Placental pericyte (primary cell): ENCODE measurements at places on chromosomes 12 and 14. TPM values are rescaled to one million over a fixed set of nuclear protein-coding genes. Genes with fewer than 3 reads are reported as not detected.

The CSRP2 gene
- total RNA-seq, result 23.4 and 30.4 TPM in 2 replicates

The BMP4 gene
- 18.9 and 29.1 TPM in 2 replicates for total RNA-seq

The TEX22 gene
- total RNA-seq, result under 0.01 TPM in 1 of 2 replicates, not detected in the other

The EGLN3 gene
- total RNA-seq, result under 0.01 and 0.29 TPM in 2 replicates

The TOMM20L gene
- not detected in 2 replicates for total RNA-seq

The SYNE3 gene
- total RNA-seq, result 16.9 and 19.0 TPM in 2 replicates

The LRP1 gene
- 257 and 464 TPM in 2 replicates for total RNA-seq

The A2ML1 gene
- 0.72 TPM in 1 of 2 replicates, not detected in the other for total RNA-seq

The AMDHD1 gene
- 0.14 and 0.22 TPM in 2 replicates for total RNA-seq

The CCDC175 gene
- not detected in 2 replicates for total RNA-seq

The SIX6 gene
- total RNA-seq, result not detected in 2 replicates

The CEP290 gene
- 10.9 and 23.0 TPM in 2 replicates for total RNA-seq

The GUCY2C gene
- total RNA-seq, result not detected in 2 replicates

The PPFIBP1 gene
- 149 and 164 TPM in 2 replicates for total RNA-seq

The RASSF9 gene
- 0.14 TPM in 1 of 2 replicates, not detected in the other for total RNA-seq

The SLC25A47 gene
- total RNA-seq, result not detected in 2 replicates

The MYF5 gene
- total RNA-seq, result not detected in 2 replicates

The CLEC1B gene
- total RNA-seq, result not detected in 2 replicates

The MAP4K5 gene
- total RNA-seq, result 86.0 and 97.2 TPM in 2 replicates

The SYCP3 gene
- total RNA-seq, result under 0.01 TPM in 2 replicates

The PTPRQ gene
- 0.22 and 0.29 TPM in 2 replicates for total RNA-seq

The SMCO2 gene
- total RNA-seq, result 0.22 TPM in 1 of 2 replicates, not detected in the other
